ENCODE measurements at places on chromosomes 13 and 19.

GRCh38 chr19:27876976-27877512 is 1335.9 kb downstream of the UQCRFS1 start:
- DNase-seq = no peak

- DNase-seq = no peak
Observed at GRCh38 chr13:49112782-49113525, 107.2 kb upstream of the MLNR start.

DNA sequence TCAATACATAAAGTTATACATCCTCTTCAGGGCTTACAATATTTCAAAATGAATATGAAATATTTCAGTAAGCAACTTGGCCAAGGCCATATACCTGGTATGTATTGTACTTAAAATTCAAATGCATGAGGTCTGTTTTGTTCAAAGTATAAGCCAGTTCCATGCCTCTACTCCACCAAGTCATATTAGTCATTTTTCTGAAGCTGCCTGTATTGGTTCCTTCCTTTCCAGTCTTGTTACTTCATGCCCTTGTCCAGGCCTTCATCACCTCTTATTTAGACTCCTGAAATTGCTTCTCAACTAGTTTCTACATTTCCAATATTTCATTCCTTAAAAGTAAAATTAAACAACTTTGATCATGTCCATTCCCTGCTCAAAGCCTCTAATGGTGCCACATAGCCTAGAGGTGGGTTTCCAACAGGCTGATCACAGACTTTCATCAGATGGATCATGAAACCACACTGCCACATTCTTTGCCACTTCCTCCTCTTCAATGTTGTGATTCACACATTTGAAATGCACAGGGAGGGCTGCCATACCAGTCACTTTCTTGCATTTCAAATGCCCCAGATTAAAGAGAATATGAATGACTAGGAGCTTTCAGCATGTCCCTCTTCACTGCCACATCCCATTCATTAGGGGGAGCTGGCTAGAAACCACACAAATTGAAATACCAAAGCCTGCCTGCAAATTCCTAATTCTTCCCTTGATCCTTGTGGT is 424.1 kb upstream of the DACH1 start:
- DNase-seq = no peak

DNA sequence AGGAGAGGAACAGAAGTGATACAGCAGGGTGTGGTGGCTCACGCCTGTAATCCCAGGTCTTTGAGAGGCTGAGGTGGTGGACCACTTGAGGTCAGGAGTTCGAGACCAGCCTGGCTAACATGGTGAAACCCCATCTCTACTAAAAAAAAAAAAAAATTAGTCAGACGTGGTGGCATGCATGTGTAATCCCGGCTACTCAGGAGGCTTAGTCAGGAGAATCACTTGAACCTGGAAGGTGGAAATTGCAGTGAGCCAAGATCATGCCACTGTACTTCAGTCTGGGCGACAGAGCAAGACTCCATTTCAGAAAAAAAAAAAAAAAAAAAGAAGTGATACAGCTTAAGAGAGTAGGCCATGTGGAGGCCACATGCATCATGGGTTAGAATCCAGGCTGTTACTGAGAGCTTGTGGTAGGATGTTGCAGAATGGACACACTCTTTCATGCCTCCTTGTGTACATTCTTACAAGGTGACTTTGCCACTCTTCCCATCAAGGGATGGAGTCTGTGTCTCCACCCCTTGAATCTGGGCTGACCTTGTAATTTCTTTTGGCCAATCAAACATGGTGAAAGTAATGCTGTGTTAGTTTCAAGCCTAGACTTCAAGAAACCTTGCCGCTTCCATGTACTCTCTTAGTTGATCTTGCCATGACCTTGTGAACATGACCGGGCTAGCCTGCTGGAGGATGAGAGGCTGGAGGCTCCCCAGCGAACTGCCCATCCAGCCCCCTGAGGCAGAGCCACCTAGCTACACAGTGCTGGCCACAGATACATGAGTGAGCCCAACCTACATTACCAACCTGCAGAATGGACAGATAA is 12.3 kb downstream of the FAM187B start:
- no peak for DNase-seq

- DNase-seq = no peak
Observed at GRCh38 chr13:20326276-20326675, 94.2 kb upstream of the GJB6 start.

GRCh38 chr19:46283771-46284170 is 13.1 kb upstream of the HIF3A start:
- no peak for DNase-seq

GRCh38 chr13:43877326-43877725 is 2.2 kb downstream of the CCDC122 start:
- no peak for DNase-seq

DNA sequence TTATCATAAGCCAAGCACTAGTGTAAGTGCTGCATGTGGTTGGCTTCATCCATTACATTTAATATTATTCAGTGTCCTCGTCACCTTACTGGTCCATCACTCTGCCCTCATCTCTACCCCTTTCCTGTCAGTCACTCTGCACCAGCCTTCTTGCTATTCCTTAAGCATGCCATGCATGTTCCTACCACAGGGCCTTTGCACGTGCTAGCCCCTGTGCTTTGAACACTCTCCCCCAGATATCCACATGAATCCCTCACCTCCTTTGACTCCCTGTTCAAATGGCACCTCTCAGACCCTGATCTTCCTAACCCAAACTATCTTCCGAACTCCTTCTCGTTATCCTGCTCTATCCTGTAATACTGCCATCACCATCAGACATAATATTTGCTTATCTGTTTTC is 3.2 kb upstream of the RELB start:
- no peak for DNase-seq

DNA sequence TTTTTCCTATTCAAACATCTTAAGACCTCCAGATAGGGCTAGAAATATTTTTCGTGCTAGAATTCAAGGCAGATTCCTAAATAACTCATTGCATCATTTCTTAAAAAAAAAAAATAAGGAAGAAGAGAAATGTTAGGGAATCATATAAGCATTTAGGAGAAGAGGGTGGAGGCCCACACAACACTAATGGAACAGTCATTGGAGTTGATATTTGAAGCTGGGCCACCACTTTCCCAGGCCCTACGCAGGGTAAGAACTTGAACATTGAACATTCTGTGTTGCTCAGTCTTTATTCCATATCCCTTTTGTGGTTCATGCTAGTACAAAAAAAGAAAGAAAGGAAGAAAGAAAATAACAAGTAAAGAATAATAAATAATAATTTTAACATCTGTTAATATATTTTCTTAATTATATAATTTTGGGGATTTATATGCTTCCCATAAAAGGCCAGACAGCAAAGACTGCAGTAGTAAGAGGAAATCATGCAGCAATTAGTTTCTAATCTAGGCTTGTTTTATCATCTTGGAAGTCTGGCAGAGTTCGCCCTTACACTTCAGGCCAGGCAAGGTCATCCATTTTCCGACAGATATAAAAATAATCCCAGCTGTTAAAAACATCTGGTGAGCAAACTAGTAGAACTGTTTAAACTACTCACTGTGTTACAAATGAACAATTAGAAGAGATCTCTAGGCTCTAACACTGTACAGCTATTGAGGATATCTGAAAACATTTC is 127.7 kb downstream of the FRY start:
- DNase-seq = no peak

DNA sequence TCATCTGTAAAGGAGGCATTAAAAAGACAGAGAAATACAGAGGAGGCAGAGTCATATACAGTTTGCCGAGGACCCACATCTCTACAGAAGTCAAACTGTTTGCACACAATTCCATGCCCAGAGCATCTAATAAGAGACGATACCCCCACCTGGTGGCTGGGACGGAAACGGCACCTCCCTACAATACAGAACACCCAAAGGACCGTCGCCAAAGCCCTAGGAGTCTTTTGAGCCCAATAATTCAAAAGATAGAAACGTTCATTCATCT is 703 bp upstream of the PLEKHG2 start:
- peak; percentile 95 for DNase-seq

GRCh38 chr19:31940396-31940795 is 405.0 kb upstream of the ZNF507 start:
- no peak for DNase-seq
